GM12864 (cell line): ENCODE measurements at places on chromosomes 13 and 19.

GRCh38 chr13:87123987-87124784 is 547.0 kb upstream of the SLITRK5 start:
- no peak for DNase-seq

DNA sequence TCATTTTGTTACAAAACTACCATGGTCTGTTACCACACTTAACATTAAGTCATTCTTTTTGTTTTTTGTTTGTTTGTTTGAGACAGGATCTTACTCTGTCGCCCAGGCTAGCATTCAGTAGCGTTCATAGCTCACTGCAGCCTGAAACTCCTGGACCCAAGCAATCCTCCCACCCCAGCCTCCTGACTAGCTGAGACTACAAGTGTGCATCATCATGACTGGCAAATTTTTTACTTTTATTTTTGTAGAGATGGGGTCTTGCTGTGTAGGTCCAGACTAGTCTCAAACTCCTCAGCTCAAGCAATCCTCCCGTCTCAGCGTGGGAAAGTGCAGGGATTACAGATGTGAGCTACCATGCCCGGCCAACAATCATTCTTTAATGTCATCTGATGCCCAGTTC is 3.3 kb downstream of the ALDH16A1 start:
- no peak for DNase-seq

DNA sequence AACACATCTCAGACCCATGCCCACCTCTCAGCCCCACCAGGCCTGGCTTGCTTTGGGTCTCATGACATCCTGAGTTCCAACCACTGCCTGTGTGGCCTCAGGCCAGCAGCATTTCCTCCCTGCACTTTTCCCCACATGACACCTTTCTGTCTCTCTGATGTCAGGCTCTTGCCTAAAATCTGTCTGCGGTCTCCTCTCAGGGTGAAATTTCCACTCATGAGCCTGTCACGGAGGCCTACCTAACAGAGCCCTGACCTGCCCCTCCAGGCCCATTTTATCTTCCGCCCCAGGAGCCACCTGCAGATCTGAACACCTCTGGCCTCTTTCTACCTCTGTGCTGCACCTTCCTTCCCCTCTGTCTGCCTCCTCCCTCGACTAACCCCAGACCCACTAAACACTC is 93.5 kb downstream of the ZDHHC20 start:
- no peak for DNase-seq

- no peak for DNase-seq
These were observed 205.5 kb upstream of the SOX21 start for GRCh38 chr13:94917824-94918223.

- no peak for DNase-seq
These were observed 257.4 kb downstream of the TDRD3 start for GRCh38 chr13:60654415-60654814.

DNA sequence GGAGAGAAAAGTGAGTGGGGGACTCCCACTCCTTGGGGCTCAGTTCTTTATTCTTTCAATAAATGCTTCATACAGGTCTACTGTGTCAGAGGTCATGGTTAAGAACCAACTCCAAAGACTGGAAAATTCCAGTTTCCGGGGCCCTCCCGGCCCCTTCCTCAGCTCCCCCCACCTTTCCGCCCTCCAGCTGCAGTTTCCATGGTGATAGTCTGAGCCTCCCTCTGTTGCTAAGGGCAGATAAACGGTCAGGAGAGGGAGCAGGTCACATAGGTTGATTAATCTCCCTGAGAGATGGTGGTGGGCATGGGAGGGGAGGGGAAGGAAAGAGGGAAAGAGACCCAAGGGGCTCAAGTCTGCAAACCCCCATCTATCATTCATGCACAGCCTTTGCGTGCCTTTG is 131.5 kb upstream of the USP29 start:
- DNase-seq, result no peak

- DNase-seq, result no peak
These were observed 16.2 kb downstream of the BRSK1 start for GRCh38 chr19:55299991-55300390.

- no peak for DNase-seq
These were observed at the start of gene SYCN for GRCh38 chr19:39203372-39204341. SYCN (minus strand) TSS chr19:39204263; CDS start chr19:39204254, 9 bp downstream.

- no peak for DNase-seq
These were observed 15.5 kb downstream of the PTGER1 start for GRCh38 chr19:14459703-14460102.

GRCh38 chr13:68170961-68171360 is 940.8 kb upstream of the PCDH9 start:
- no peak for DNase-seq

DNA sequence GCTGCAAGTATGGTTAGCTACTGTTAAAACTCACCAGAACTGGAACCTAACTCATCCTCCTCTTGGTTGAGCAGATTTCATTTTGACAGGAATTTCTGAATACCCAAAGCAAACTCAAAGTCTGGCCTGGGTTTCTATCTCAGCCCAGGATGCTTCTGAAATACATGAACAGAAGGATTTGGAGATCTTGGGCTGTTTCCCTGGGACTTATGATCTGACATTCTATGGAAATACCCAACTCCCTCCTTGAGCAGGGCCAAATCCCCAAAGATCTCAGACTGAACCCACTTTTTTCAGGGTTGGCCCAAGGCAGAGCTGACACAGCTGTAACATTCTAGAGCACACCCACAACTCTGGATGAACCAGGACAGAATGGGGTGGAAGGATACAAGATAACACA is 1.1 kb upstream of the ITM2B start:
- no peak for DNase-seq

- no peak for DNase-seq
These were observed 6.6 kb downstream of the ANKRD10 start for GRCh38 chr13:110907951-110908898.

GRCh38 chr13:42272115-42272803 is at the start of gene AKAP11:
AKAP11 (plus strand) TSS chr13:42272152; CDS start chr13:42286349, 14,197 bp downstream.
- DNase-seq, result no peak

- DNase-seq, result no peak
These were observed 20.9 kb downstream of the POU2F2 start for GRCh38 chr19:42111384-42111783.

GRCh38 chr13:32370805-32371204 is 55.5 kb downstream of the BRCA2 start:
- no peak for DNase-seq

DNA sequence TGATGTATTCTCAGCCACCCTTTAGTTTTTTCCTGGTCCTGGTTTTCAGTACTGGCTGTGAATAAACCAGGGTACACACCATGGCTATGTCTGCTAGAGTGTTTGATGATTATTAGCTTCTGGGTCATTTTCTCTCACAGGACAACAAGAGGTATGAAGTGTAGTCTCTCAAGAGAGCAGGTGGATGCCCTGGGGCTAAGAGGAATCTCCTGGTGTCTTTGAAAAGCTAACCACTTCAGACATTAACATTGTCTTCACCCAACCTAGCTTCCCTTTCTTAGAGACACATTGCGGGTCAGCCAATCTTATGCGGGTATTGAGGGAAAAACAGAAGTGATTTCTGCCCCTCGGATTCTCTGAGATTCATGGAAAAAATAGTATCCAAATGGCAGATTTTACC is 1.6 kb downstream of the ZNF730 start:
- no peak for DNase-seq
